ENCODE measurements at places on chromosomes 13 and 19.
A peak's percentile ranks its signal among the peaks of the same experiment; 100 is the strongest.

DNA sequence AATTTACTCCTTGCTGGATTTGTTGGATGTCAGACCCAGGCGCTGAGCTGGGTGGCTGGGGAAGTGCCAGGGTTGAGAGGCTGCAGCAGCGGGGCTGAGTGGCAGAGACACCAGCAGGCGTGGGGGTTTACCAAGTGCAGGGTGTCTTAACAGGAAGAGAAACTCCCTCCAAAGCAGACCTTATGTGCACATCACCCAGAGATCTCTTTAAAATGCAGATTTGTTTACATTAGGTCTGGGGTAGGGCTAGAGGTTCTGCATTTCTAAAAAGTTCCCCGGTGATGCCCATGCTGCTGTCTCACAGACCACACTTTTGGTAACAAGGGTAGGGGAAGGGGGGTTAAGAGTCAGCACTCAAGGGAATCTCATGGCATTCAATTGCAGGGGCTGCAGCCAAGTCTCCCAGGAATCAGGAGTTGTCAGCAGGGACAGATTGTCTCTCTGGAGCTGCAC is 80.7 kb upstream of the OLFM4 start:
- no peak for DNase-seq

- peak; percentile 62 for DNase-seq
These were observed 91.8 kb downstream of the UBL3 start for GRCh38 chr13:29758531-29759114.

DNA sequence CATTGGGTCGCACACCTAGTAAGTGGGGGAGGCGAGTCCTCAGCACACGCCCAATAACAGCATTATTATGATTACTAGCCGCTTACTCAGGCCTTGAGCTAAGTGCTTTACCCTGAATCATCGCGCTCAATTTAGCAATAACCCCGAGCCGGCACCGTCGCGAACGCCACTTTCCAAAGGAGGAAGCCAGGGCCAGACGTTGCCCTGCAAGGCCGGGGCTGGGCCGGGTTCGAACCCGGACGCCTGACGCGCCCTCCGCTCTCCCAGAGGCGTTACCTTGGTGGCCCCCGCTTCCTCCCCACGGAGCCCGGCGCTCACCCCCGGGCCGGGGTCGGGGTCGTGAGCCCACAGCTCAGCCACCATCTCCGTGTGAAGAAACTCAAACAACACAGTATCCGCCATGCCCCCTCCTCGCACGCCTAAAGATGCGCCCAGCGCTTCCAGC is at the start of gene TRAPPC6A:
TSS of gene TRAPPC6A (minus strand) at position 421 of the 445 bp plus-strand sequence. CDS start at position 402, 19 bp downstream.
- no peak for DNase-seq

GRCh38 chr13:48738311-48738710 is 84.6 kb downstream of the CYSLTR2 start:
- DNase-seq, result no peak

All from stimulated activated CD4-positive, alpha-beta T cell treated with anti-CD3 and anti-CD28 coated beads, Interleukin-12 subunit alpha, Interleukin-12 subunit beta, amount 100 ng/mL, for 48 hours (primary cell).